Fibroblast of skin of right biceps (primary cell): ENCODE measurements at places on chromosomes 1 and 21.

DNA sequence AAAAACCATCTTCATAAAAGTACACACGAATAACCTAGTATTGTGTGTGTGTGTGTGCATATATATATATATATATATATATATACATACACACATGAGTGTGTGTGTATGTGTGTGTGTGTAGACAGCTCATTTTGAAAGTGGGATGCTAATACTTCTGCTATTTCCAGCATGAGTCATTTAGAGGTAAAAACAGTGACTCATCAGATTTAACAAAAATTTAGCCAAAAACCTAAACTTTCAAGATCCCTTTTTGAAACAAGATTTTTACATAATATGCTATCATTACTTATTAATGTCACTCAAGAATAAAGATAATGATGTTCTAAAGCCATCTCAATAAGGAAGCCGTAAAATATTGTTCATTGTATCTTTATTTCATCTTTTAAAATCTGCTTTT, 35.6 kb upstream of the ADGRL4 start:
- peak; percentile 83 for DNase-seq

- DNase-seq = no peak
Measured at GRCh38 chr1:247112479-247112781, 8.3 kb upstream of the ZNF669 start.

DNA sequence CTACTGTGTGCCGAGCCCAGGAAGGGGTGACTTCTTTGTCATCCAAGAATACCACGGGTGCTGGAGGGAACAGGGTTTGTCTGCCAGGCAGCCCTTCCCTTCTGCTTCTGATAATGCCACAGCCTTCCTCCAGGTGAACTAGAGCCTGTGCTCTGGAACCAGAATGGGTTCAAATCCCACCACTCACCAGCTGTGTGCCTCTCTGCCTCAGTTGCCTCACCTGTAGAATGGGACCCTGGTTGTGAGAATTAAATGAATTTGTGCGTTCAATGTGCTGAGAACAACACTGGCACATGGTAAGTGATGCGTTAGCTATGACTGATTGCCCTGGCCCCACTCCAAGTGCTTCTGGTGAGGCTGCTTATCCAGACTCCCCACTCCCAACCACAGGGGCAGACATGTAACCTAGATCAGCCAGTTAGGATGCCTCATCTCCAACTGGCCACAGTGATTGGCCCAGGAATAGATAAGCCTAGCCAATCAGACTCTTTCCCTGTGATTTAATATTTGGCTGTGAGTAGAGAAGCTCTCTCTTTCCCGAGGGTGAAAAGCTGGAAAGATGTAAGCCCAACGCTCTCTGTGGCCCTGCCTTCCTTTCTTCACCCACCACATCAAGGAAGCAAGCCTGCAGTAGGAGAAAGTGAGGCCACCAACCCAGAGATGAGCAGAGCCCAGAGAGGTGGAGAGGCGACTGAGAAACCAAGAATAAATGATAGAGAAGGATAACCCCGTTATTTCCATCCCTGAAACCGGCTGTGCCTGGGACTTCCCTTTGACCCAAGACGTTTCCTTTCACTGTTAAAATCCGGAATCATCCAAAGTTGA, 20.8 kb upstream of the LAPTM5 start:
- peak; percentile 90 for DNase-seq

- DNase-seq = peak; percentile 60
Measured at GRCh38 chr1:210294999-210295745, 33.5 kb upstream of the HHAT start.

DNA sequence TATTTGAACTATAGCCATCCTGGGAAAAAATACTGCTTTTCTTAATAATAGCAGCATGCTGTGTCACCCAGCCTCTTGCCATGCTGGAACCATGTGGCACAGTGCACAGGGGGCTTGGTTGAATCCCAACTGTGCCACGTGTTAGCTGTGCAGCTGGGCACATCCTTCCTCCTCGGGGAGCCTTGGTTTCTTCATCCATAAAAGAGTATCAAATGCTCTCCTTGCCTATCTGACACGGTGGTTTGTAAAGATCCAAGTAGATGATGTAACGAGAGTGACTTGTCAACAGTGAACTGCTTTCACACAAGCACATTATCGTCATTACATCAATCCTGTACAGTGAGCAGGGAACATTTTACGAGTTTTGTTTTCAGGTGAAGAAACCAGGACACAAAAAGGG, 24.4 kb downstream of the VASH2 start:
- no peak for DNase-seq

GRCh38 chr1:222182641-222183040, 365.3 kb downstream of the HHIPL2 start:
- DNase-seq = peak; percentile 46

- no peak for DNase-seq
Measured at GRCh38 chr1:48588061-48588460, 116.1 kb upstream of the SPATA6 start.

- no peak for DNase-seq
Measured at GRCh38 chr1:207867136-207868109, 43.5 kb downstream of the CD34 start.

GRCh38 chr1:28258628-28259251, 578 bp upstream of the SESN2 start:
- DNase-seq = peak; percentile 28

GRCh38 chr1:64107118-64107519, 96.3 kb upstream of the UBE2U start:
- DNase-seq = no peak

GRCh38 chr1:59434336-59434735, 137.4 kb downstream of the FGGY start:
- peak; percentile 77 for DNase-seq

DNA sequence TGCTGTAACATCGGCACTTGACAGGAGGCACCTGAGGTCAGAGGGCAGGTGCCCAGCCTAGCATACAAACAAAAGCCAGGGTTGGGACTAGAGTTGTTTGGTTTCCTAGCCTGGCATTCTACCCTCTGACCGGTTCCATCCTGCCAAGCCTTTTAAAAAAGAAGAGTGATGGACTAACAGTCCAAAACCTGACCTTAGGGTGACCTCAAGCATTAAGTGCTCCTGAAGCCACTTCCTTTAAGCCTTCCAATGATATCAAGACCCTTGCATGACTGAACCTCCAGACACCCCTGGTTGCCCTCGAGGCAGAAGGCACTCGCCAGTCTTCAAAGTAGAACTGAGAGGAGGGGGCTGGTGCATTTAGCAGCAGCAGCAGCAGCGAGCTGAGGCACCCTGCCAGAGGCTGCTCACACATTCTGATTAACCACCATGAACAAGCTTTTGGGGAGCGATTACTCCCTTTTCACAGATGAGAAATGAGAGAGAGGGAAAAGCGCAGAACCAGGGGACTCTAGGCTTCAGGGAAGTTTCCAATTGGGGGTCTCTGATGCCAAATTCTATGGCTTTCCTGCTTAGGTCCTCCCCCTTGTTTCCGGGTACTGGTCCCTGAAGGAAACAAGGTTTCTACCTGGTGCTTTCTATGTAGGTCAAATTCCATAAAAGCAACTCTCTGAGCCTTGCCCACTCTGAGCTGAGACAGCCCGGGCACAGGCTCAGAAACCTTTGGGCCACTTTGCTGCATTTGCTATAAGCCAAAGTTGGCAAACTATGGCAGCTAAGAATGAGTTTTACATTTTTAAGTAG, 9.2 kb downstream of the SLC2A1 start:
- DNase-seq = peak; percentile 30

DNA sequence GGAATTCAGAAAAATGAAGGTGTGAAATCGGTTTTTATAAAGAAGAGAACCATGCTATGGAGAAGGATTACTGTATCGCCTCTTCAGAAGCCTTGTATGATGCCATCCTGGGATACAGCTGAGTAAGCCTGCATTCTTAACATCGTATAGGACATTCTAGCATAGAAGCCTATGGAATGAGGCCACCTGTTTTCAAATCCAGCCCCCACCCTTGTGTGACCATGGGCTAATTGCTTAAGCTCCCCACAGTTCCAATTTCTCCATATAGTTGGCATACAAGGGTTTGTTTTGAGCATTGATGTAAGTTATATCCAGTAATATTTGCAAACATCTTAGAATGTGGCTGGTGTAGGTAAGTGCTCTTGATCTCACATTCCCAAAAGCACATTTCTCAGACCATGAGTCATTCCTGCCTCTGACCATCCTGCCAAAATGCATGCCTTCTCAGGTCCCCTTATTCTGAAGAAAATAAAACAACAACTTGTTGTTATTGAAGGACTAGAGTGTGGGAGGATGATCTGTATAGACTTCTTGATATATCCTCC, 1.5 kb downstream of the OR14A2 start:
- DNase-seq = no peak

DNA sequence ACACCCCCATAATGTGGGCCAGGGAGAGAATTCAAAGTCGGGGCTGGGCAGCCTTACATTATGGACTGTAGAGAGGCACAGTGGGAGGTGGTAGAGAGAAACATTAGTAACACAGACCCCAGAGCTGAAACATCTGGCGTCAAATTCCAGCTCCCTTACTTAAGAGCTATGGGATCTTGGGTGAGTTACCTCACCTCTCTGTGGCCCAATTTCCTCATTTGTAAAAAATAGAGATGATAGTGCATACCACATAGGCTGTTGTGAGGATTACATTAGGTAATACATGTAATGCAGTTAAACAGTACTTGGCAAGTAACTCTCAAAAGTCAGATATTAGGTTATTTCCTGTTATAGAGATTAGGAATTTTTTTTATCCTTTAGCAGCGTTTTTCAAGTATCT, 160.5 kb upstream of the KIAA0040 start:
- DNase-seq = no peak

- DNase-seq = peak; percentile 65
Measured at GRCh38 chr1:186763107-186763506, 65.6 kb upstream of the PLA2G4A start.

DNA sequence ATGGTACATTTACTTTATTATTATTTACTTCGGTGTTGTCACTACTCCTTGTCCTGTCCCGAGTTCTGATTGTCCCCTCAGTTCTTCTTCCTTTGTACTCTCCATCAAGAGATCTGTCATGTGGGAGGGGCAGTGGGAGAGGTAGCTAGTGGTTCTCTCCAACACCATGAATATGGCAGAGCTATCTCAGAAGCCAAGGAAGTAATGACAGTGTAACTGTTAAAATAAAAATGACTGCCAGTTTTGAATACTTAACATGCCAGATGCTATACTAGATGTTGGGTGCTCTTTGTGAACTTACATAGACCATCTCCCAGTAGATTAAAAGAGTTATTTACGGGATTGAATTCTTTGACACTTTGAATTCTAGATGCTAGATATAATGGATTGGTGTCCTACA, 28.6 kb downstream of the IVNS1ABP start:
- no peak for DNase-seq

DNA sequence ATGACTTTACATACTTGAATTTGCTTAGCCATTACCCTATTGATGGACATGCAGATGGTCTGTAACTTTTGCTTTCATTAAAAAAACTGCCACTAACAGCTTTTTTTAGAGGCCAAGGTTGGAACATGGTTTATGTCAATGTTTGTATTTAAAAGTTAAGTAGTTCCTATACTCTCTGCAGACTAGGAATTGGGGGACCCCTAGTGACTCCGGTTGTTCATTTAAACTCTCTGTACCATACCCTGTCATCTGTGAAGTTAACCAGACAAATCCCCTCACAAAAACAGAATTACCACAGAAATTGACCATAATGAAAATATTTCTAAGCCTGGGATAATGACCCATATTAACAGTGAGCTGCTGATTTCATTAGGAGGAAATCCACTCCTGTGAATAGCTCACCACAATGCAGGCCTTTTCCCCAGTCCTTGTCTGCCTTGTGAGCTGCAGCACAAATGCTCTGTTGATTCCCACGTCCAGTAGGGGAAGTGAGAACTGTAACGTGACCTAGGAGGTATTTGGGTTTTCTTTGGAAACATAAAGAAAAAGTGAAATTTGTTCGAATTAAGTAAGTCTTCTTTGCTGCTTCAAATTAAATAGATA, 30.2 kb upstream of the CD101 start:
- no peak for DNase-seq

- DNase-seq = peak; percentile 62
Measured at GRCh38 chr1:172246521-172247390, 173.7 kb upstream of the C1orf105 start.

DNA sequence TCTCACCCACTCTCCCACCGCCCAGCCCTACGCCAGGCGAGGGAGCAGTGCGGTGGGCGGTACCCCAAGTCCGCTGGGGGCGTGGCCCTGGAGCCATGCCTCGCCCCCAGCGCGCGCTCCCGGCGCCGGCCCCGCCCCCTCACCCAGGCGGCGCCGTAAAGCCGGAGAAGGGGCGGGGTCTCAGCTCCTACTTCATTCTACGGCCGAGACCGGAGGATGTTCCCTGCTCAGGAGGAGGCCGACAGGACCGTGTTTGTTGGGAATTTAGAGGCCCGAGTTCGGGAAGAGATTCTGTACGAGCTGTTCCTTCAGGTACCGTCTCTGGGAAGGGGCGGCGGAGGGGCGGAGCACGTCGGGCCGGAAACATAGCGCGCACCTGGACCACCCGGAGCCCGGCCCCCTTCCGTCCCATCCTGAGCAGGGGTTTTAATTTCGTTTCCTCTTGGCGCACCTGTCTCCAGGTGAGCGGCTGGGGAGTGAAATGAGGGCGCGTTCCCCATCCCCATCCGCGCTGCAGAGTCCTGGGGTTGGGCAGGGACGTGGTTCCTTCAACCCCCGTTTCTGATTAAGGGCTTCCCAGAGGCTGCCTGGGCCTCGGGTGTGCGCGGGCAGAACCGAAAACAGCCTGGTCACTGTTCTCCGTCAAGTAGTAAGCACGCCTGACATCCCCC, at the start of gene RBM11:
RBM11 (plus strand) TSS at position 187 of the 671 bp plus-strand sequence; CDS start at position 217, 30 bp downstream.
- peak; percentile 38 for DNase-seq

DNA sequence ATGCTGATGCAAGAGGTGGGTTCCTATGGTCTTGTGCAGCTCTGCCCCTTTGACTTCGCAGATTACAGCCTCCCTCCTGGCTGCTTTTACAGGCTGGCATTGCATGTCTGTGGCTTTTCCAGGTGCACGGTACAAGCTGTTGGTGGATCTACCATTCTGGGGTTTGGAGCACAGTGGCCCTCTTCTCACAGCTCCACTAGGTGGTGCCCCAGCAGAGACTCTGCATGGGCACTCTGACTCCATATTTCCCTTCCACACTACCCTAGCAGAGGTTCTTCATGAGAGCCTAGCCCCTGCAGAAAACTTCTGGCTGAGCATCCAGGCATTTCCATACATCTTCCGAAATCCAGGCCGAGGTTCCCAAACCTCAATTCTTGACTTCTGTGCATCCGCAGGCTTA, 989.0 kb downstream of the PLA2G4A start:
- no peak for DNase-seq

- peak; percentile 51 for DNase-seq
Measured at GRCh38 chr1:202807451-202807925, 733 bp downstream of the KDM5B start.
